ENCODE measurements at places on chromosomes 2 and 18. TPM values are rescaled to one million over a fixed set of nuclear protein-coding genes. Genes with fewer than 3 reads are reported as not detected.

The ZSWIM2 gene
- not detected for total RNA-seq

The GCKR gene
- total RNA-seq: 33.5 TPM

The CRACDL gene
- 9.4 TPM for total RNA-seq

The VAMP5 gene
- 82.6 TPM for total RNA-seq

The CMPK2 gene
- 8.3 TPM for total RNA-seq

The CRYGD gene
- not detected for total RNA-seq

The CCDC148 gene
- total RNA-seq: 1.3 TPM

The CTAGE1 gene
- not detected for total RNA-seq

The ARHGAP28 gene
- total RNA-seq: 20.7 TPM

The AQP12A gene
- total RNA-seq: not detected

GRCh38 chr2:232994446-232994845 is 18.6 kb downstream of the NGEF start:
- no peak for DNase-seq
- no peak overlapping the region for H3K27ac ChIP-seq
- H3K4me1 ChIP-seq: no peaks in the 10 kb centered on the region
- no peaks in the 10 kb centered on the region for H3K36me3 ChIP-seq
- no peak overlapping the region for H3K4me3 ChIP-seq
- no peaks in the 10 kb centered on the region for H3K27me3 ChIP-seq

- H3K4me3 ChIP-seq: no peak overlapping the region
- H3K27ac ChIP-seq: no peak overlapping the region
- no peaks in the 10 kb centered on the region for H3K27me3 ChIP-seq
- no peak for DNase-seq
- peaks cover 24% of the 10 kb centered on the region for H3K4me1 ChIP-seq
These were observed 11.2 kb downstream of the TMEM37 start for GRCh38 chr2:119442850-119443249.

DNA sequence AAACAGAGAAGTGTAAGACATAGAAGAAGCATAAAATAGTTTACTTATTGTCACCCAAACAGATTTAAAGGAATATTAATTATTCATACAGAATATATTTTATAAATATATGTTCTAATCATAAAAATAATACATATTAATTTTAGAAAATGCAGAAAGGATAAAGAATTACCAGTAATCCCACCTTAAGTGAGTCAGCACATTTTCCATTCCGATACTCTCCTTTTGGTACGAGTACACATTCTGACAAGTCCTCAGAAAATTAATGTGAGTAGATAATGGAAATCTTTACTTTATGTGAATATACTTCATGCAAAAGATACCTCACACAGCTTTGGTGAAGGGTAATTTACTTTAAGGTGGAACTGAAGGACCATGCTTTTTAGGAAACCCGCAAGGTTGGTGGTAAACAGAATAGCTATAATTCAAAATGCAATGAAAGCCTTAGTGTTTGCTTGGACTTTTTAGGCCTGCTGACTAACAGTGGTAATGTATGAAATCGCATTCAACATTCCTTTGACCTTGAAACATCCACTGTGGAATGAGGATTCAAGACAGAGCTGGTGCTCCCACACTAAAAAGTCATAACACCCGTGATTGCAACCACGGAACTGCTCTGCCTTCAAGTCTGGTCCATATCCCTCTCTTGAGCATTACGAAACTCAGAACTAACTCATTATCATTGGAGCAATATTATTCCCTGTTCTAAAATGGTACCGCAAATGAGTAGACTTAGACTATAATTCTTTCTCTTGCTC is 28.1 kb upstream of the HTR2B start:
- H3K27me3 ChIP-seq: no peaks in the 10 kb centered on the region
- H3K27ac ChIP-seq: no peak overlapping the region
- DNase-seq: no peak
- peaks cover 66% of the 10 kb centered on the region for H3K36me3 ChIP-seq

- peak; percentile 92 for DNase-seq
- no peaks in the 10 kb centered on the region for H3K36me3 ChIP-seq
- peaks cover 29% of the 10 kb centered on the region for H3K4me1 ChIP-seq
- H3K4me3 ChIP-seq: peak overlapping the region; percentile 79
- peak overlapping the region; percentile 98 for H3K27ac ChIP-seq
- H3K27me3 ChIP-seq: no peaks in the 10 kb centered on the region
These were observed 1.6 kb downstream of the BAZ2B start for GRCh38 chr2:159614534-159615366.

DNA sequence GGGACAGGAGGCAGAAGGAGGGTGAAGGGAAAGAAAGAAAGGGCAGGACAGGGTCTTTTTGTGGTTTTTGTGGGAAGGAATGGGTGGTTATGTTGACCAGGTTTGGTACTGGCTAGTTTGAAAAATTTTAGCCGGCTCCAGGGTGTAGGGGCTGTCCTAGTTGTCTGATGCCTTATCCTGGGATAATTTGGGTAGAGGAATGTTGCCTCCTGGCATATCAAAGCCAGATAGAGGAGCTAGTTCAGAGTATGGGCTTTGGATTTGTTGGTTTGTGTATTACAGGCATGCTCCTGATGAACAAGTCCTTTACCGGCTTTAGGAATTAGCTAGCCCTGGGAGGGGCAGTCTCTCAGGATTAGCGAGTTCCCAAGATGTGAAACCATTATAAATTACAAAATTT is 101.1 kb upstream of the LHCGR start:
- H3K27ac ChIP-seq: no peak overlapping the region
- H3K4me3 ChIP-seq: no peak overlapping the region
- H3K27me3 ChIP-seq: no peaks in the 10 kb centered on the region
- no peaks in the 10 kb centered on the region for H3K36me3 ChIP-seq

- H3K4me3 ChIP-seq: no peak overlapping the region
- H3K27me3 ChIP-seq: no peaks in the 10 kb centered on the region
- no peak for DNase-seq
- H3K4me1 ChIP-seq: peaks cover 14% of the 10 kb centered on the region
- H3K27ac ChIP-seq: no peak overlapping the region
- peaks cover 55% of the 10 kb centered on the region for H3K36me3 ChIP-seq
These were observed 35.7 kb downstream of the STEAP3 start for GRCh38 chr2:119259296-119259860.

- no peak overlapping the region for H3K27ac ChIP-seq
- DNase-seq: no peak
- no peak overlapping the region for H3K4me3 ChIP-seq
- no peaks in the 10 kb centered on the region for H3K4me1 ChIP-seq
- H3K36me3 ChIP-seq: no peaks in the 10 kb centered on the region
These were observed 563.2 kb downstream of the RNF144A start for GRCh38 chr2:7480431-7480830.

DNA sequence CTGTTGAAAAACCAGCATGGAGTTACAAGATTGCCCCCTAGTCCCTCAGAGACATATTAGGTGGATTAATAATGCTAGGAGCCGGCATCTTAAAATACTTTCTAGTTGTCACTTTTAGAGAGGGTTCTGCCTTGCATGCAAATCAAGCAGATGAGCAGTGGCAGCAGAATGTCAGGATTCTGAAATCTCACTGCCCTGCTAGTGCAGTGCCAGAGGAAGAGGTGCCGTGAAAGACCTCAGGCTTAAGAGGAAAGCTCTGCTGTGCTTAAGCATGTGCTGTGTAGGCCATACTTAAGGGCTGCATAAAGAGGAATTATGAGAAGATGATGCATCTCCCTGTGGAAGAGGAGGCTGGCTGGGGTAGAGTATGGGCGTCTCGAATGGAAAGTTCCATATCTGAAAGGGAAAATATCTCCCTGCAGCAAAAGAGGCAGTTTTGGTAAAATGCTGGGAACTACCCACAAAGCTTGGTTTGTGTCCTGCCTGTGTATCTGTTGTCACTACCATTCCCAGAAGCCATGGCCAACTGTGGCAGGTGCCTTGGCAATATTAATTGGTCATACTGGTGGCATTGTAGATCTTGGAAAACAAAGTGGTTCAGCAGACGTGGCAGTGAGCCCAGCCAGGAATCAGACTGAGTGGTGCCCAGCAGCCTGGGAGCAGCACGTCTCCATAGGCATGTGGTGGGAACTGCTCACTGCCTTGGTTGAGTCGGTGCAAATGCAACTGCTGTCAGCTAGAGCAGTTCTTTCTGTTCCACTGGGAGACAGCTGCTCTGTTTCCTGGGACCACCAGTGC is 131.9 kb downstream of the EVA1A start:
- H3K27ac ChIP-seq: no peak overlapping the region
- H3K27me3 ChIP-seq: no peaks in the 10 kb centered on the region
- no peaks in the 10 kb centered on the region for H3K36me3 ChIP-seq
- H3K4me1 ChIP-seq: peaks cover 5% of the 10 kb centered on the region

GRCh38 chr2:201909348-201909747 is 103.0 kb downstream of the CDK15 start:
- H3K27me3 ChIP-seq: no peaks in the 10 kb centered on the region
- H3K4me3 ChIP-seq: no peak overlapping the region
- DNase-seq: no peak
- H3K27ac ChIP-seq: no peak overlapping the region

- no peaks in the 10 kb centered on the region for H3K36me3 ChIP-seq
- DNase-seq: no peak
- no peak overlapping the region for H3K27ac ChIP-seq
These were observed 101.6 kb upstream of the TMEM18 start for GRCh38 chr2:778731-779350.

DNA sequence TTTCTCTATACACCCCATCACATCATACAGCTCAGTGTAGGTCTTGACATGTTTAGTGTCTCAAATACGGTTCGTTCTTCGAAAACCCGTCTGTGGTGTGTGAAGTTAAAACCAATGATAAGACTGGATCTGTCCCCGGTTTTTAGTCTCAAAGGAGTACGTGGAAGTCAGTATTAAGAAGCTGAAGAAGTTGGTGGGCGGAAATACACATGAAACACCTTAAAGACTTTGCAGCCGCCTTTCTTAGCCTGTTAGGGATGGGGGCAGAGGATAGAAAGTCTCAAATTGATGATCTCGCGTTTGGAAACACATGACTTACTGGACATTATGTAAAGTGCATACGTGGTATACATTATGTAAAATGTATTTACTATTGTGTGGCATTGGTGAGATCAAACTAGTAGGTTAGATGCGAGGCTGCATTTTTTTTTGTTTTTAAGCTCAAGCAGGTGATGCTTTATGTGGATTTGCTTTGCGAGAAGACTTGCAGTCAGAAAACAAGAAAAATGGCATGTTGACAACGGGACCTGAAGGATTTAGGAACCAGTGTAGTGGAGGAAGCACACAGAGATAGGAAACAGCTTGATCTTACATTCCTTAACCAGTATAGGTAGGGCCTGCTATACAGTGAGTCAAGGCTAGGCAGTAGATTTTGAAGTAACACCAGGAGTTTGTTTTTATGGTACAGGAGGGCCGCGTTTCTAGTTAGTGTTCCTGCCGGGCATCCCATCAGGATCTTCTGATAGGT is 1.2 kb downstream of the CNOT11 start:
- DNase-seq: no peak
- H3K4me3 ChIP-seq: peak overlapping the region; percentile 87
- no peaks in the 10 kb centered on the region for H3K27me3 ChIP-seq
- H3K27ac ChIP-seq: peak overlapping the region; percentile 98
- H3K36me3 ChIP-seq: peaks cover 3% of the 10 kb centered on the region
- peaks cover 53% of the 10 kb centered on the region for H3K4me1 ChIP-seq

- no peaks in the 10 kb centered on the region for H3K36me3 ChIP-seq
- H3K27ac ChIP-seq: no peak overlapping the region
- peak; percentile 74 for DNase-seq
These were observed 55.3 kb upstream of the LAPTM4A start for GRCh38 chr2:20106746-20107145.

DNA sequence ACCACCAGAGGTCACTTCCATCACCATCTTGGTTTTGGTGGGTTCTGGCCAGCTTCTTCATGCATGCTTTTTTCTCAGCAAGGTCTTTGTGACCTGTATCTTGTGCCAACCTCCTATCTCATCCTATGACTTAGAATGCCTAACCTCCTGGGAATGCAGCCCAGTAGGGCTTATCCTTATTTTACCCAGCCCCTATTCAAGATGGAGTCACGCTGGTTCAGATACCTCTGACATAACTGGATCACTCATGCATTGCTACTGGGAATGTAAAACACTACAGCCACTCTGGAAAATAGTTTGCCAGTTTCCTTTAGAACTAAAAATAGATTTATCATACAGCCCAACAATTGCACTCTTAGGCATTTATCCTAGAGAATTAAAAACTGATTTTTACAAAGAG is 219.2 kb downstream of the IRS1 start:
- no peak overlapping the region for H3K4me3 ChIP-seq
- H3K36me3 ChIP-seq: no peaks in the 10 kb centered on the region
- no peak overlapping the region for H3K27ac ChIP-seq
- DNase-seq: no peak
- peaks cover 4% of the 10 kb centered on the region for H3K4me1 ChIP-seq
- H3K27me3 ChIP-seq: no peaks in the 10 kb centered on the region

DNA sequence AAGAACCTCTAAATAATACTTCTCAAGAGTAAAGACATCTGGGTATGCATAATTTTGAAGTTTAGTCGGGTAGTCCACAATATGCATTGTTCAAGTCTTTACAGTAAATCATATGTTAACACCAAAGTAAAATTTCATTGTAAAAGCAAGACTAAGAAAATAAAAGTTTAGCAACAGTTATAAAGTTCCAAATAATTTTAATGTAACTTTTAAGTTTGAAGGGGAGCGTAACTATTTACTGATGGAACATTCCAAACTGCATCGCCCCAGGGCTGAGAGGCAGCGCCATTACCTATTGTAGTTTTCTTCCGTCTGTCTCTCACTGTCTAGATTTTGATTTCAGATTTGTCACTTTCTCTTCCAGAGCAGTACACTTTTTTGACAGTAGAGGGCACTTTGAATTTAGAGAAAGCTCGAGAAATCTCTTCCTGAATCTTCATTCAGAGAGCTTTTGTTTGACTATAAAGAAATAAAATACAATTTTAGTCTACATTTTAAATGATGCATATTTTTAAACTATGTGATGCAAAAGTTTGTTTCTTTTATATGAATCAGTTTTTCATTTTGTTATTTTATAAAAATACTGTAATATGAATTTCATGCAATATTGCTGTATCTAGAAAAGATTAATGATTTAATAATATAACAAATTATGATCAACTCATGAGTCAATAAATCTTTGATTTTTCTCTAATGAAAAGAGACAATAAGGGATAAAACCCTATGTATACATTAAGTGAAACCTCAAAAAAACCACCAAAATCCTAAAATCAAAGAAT is 389.8 kb downstream of the FIGN start:
- peaks cover 10% of the 10 kb centered on the region for H3K4me1 ChIP-seq
- no peak overlapping the region for H3K27ac ChIP-seq
- no peak overlapping the region for H3K4me3 ChIP-seq
- peak; percentile 65 for DNase-seq
- no peaks in the 10 kb centered on the region for H3K36me3 ChIP-seq
- no peaks in the 10 kb centered on the region for H3K27me3 ChIP-seq

DNA sequence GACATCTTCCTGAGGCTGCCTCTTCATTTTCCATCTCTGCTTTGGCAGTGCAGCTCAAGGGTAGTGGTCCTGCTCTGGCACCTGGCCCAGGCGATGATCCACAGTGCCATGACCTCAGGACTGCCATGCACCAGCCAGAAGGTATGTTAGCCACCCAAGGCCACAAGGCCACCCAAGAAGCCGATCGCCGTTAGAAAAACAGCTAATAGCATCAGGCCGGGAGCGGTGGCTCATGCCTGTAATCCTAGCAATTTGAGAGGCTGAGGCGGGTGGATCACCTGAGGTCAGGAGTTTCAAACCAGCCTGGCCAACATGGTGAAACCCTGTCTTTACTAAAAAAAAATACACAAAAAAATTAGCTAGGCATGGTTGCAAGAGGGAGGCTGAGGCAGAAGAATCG is 28.4 kb upstream of the UGGT1 start:
- H3K4me3 ChIP-seq: no peak overlapping the region
- DNase-seq: no peak
- H3K4me1 ChIP-seq: no peaks in the 10 kb centered on the region
- no peak overlapping the region for H3K27ac ChIP-seq
- no peaks in the 10 kb centered on the region for H3K27me3 ChIP-seq
- no peaks in the 10 kb centered on the region for H3K36me3 ChIP-seq

GRCh38 chr2:207093234-207093633 is 72.5 kb downstream of the KLF7 start:
- H3K27ac ChIP-seq: no peak overlapping the region
- H3K36me3 ChIP-seq: no peaks in the 10 kb centered on the region
- no peak overlapping the region for H3K4me3 ChIP-seq
- no peak for DNase-seq
- H3K4me1 ChIP-seq: peaks cover 37% of the 10 kb centered on the region
- no peaks in the 10 kb centered on the region for H3K27me3 ChIP-seq
